ENCODE measurements at places on chromosomes 4 and X.

DNA sequence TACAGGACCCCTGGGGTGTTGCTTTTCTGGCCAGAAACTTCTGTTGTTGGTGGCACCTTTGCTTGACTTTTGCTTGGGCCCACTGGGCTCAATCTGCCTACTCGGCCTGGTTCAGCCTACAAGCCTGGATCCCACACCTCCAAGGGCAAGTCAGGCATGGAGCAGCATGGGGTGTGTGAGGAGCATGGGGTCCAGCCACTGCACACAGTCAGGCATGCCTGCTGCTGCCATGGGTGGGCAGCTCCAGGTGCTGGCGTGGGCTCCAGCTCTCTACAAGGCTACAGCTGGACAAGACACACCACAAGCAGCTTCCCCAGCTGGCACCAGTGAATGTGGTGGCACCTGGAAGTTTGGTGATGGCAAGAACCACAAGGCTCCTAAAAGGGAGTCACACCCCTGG is 1683.1 kb upstream of the ADGRL3 start:
- no peak for DNase-seq

DNA sequence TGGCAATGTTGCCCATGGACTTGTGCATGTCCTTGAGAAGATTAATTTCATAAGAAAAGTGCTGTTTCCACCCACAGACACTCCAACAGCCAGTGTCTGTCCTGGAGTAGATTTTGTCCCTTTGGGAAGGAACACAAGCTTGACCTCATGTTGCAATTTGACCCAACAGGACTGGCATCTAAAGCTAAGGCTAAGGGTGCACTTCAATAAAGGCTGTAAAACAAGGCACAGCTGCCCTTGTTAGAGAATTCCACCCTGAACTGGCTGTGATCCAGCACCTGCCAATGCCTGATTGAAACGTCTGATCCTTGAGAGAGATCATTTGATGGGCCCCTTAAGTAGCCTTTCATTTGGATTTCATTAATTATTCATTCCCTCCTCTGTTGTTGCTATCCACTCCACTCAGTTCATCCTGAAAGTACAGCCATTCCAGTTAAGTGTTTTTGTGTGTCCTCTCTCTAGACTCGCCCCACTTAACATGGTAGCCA is 56.2 kb downstream of the CD99L2 start:
- DNase-seq: no peak

DNA sequence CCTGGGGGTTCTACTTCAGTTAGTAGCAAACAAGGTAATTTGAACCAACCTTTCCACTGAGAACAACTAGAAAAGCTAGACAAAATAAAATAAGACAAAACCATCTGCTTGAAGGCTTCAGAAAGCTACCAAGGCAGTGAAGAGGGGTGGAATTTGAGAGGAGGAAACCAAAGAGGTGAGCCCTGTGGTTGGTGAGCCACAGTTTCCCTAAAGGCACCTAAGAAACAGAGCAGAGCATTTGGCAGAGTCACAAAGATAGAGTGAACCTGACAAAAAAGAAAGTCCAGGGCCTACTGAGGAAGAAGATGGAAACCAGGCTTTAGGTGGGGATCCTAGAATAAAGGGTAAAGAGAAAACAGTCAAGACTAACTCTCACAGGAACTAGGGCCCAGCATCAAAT is 44.3 kb downstream of the CHST7 start:
- DNase-seq: no peak

- DNase-seq: no peak
These were observed 51.8 kb downstream of the KCNIP4 start for GRCh38 chr4:21896767-21897166.

GRCh38 chrX:23742697-23743622 is at the start of gene ACOT9:
Gene ACOT9 (minus strand): TSS chrX:23743276. CDS start chrX:23743144, 132 bp downstream.
- peak; percentile 59 for DNase-seq

DNA sequence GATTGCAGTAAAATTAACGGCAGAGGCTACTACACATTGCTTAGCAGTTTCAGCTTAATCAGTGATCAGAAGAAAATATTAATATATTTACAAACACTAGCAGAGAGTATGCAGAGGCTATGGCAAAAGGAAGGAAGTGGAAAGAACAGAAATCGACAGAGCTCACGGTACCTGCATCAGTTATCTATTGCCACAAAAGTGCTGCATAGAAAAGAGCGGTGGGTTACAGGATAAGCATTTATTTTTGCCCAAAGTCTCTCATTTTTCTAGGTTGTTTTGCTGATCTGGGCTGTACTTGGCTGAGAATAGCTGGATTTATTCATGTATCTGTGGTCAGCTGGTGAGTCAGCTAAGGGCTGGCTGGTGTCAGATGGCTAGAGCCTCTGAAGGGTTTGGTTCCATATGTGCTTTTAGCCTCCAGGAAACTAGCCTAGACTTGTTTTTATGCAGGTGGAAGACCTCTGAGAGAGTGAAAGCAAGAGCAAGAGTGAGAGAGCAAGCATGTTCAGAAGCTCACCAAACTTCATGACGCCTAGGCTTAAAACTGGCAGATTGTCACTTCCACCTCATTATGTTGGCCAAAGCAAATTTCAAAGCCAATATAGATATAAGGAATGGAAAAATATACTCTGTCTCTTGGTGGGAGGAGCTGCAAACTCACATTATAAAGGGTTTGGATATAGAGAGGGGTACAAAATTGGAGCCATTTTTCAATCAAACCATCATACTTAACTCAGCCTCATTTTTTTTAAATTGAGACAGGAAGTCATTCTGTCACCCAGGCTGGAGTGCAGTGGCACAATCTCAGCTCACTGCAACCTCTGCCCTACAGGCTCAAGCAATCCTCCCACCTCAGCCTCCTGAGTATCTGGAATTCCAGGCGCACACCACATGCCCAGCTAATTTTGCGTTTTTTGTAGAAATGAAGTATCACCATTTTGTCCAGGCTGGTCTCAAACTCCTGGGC is 153.2 kb upstream of the RPL34 start:
- no peak for DNase-seq

GRCh38 chrX:12956704-12957534 is 18.0 kb upstream of the TMSB4X start:
- DNase-seq: no peak

GRCh38 chr4:158018831-158019230 is 154.0 kb downstream of the GASK1B start:
- no peak for DNase-seq

All from head of caudate nucleus (tissue), 42 donors.